GF-D8 (cell line): ENCODE measurements at places on chromosomes 7 and 10.

DNA sequence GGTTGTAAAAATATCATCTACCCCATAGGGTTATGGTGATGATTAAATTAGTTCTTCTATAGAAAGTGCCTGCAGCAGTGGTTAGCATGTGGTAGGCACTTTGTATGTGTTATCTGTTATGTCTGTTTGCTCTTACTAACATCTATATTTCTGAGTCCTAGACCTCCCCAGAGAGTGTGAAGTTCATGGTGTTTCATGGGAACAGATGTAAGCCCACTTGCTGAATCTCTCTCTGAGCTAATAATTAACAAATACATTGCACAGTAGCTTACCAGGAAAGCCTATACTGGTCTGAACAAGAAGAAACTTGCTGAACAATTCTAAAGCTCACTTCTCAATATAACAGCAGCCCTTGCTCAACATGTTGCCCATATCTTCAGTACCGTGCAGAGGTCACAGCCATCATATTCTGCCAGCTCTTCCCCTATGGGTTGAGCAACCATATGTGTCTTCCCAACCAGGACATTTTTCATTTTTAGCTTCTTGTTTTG is 100.1 kb downstream of the NPSR1 start:
- no peak for DNase-seq

DNA sequence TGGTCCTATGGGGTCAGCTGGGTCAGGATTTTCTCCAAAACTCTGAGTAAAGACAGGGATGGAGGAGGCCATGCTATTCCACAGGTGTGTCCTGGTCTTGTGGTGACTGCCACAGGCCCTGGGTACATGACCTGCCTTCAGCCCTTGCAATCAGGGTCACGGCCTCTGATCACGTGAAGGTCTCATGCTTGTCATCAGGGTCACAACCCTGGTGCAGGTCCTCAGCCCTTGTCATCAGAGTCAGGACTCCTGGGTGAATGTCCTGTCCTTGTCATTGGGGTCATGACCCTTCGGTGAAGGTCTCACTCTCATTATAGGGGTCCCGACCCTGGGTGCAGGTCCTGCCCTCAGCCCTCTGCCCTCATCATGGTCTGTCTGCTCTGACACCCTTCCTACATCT is 21.9 kb upstream of the TBRG4 start:
- DNase-seq, result no peak

- DNase-seq, result no peak
Measured at GRCh38 chr10:29543715-29544114, 91.1 kb downstream of the SVIL start.

- DNase-seq, result no peak
Measured at GRCh38 chr7:152341039-152341913, 94.5 kb downstream of the KMT2C start.

DNA sequence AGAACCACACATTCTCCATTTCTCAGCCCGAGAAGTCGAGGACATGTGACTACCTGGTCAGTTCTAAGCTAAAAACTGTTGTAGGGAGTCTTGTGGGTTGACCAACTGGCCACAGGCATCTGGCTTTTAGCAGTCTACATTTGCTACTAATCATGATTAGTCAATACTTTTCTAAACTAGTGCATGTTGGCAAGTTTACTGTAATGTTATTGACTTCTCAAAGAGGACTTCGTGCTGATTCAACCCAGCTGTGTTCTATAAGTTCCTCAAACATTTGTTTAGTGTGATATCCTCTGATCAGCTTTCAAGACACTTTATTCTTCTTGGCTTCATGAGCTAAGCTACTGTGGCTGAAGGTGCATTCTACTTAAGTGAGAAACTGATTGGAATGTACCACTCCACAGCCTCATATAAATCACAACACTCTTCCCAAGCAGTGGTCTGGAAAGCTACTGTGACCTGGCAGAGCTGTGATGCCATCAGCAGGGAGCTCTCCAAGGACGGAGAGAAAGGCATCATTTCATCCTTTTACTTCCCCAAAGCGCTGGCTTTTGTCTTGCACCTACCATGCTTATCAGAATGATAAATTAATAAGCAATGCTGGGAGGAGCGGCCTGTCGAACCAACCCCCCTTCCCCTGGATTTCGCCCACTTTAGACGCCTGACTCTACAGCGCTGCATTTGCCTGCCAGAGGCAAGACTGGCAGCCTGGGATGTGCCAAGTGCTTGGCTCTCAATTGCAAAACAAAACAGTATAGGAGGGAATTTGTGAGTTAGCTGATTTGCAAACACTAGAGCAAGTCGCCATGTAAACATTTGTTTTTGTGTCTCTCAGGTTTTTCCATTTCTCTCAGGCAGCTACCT is 206.7 kb upstream of the PLXNA4 start:
- DNase-seq, result no peak

DNA sequence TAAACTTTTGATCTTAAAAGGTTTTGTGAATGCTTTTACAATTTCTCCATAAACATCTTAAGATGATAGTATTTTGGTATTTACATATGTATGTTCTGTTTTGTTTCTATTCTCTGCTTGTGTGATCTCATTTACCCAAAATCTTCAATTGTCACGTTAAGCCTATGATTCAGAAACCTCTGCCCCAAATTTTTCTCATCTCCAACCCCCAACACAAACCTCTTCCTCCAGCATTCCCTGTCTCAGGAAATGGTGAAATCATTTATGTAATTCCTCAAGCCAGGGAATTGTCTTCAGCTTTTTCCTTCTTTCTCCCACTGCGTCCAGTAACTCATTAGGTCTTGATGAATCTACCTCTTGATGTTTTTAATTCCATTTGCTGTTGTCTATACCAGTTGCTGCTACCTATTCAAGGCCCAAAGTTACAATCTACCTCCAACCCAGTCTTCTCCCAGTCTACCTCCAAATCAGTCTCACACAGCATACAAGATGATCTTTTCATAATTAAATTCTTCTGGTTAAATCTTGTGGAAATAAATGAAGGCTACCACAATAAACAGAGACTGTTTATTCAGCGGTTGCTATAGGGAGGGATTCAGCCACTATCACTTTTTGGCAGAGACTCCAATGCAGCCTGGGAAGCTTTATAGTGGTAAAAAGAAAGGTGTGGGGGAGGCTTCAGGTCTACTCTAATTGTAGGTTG is 5.8 kb downstream of the CFAP69 start:
- DNase-seq, result no peak

DNA sequence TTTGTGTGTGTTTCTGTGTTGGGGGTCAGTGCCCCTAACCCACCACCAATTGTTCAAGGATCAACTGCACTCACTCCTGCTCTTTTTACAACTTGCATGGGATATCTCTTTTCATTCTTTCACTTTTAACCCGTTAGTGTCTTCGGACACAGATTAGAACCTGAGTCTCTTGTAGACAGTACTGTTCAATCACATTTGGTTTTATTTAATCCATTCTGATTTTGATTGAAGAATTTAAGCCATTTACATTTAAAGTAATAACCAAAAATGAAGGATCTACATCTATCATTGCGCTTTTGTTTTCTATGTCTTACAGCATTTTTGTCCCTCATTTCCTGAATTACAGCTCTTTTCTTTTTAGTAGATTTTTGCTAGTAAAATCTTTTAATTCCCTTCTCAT is 43.6 kb downstream of the ZNF248 start:
- no peak for DNase-seq

DNA sequence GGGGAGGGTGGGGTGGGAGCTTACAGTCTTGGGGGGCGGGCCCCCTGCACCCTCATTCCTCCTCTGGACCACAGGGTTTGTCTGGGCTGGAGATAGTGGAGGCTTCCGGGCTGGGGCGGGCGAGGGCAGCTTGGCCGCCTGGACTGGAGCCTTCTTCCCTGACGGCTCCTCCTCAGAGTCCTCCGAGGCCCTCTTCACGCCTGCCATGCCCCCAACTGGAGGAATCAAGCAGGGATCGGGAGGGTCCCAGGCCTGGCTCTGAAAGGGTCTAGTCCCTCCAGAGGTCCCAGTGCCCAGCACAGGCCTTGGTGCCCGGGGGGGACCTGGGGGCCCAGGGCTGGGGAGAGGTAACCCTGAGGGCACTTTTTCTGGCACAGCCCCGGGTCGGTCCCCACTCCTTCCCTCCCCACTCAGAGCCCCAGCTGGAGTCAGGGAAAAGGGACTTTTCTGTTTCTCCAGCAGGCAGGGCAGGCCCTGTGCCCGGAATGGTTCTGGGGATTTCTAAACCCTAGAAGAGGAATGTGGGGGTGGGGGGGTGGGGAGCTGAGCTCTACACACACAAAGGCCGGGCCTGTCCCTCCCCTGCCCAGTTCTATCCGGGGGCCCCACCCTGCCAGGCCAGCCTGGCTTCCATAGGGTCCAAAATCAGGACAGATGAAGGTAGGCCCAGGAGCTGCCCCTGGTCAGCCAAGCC is 11.6 kb downstream of the MICALL2 start:
- no peak for DNase-seq

GRCh38 chr7:154906201-154906600 is 96.7 kb downstream of the PAXIP1 start:
- no peak for DNase-seq

DNA sequence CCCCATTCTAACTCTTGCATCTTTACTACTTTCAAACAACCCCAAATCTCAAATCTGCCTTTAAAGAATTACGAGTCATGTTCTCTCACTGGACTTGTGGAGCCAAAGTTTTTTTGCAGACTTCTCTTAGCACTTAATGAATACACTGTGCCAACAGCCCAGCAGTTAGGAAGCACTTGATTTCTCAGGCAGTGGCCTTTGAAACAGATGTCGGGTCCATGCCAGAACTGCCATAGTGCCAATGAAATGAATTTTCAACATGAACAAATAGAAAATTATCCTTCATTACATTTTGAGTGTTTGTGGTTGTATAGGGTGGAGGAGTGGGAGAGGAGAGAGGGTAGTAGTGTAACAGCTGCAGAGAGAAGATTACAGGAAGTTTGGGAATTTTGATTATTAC is 5.9 kb downstream of the BORCS7 start:
- DNase-seq, result no peak

- DNase-seq, result peak; percentile 56
Measured at GRCh38 chr7:132654150-132654549, 77.9 kb upstream of the PLXNA4 start.

DNA sequence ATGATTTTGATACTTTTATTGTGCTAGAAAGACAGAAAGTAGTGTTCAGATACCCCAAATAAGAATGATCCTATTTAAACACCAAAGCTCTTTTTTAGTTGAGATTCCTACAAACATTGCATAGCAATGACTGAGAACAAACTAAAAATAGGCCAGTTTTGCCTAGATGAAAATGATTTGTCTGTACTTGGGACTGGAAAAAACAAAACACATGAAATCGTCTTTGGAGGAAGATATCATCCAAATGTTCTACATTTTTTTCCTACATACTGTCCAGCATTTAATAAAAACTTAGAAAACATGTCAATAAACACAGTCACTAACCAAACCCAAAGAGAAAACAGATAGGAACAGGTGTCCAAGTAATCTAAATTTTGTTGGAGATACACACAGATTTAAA is 111.6 kb upstream of the MEOX2 start:
- DNase-seq, result no peak

DNA sequence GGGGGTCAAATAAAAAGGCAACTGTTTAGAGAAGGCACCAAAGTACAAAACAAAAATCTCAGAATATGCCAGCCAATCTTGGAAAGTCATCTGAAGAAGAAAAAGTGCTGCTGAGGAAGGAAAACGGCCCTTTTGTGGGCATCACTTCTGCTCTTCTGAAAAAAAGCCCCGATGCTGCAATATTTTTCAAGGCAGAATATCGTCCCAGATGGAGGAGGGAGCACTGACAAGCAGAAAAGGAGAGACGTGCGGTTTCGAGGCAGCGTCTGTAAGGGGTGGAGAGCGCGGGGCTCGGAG is 959 bp upstream of the ATRNL1 start:
- DNase-seq, result no peak

GRCh38 chr10:79028451-79029010 is 40.2 kb upstream of the ZMIZ1 start:
- no peak for DNase-seq

DNA sequence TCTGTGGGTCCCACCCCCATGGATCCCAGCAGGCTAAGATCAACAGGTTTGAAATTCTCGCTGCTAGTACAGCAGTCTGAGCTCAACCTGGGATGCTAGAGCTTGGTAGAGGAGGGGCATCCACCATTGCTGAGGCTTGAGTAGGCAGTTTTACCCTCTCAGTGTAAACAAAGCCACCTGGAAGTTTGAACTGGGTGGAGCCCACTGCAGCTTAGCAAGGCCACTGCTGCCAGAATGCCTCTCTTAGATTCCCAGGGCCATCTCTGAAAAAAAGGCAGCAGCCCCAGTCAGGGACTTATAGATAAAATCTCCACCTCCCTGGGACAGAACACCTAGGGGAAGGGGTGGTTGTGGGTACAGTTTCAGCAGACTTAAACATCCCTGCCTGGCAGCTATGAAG is 190.0 kb upstream of the CACNA2D1 start:
- DNase-seq, result no peak

DNA sequence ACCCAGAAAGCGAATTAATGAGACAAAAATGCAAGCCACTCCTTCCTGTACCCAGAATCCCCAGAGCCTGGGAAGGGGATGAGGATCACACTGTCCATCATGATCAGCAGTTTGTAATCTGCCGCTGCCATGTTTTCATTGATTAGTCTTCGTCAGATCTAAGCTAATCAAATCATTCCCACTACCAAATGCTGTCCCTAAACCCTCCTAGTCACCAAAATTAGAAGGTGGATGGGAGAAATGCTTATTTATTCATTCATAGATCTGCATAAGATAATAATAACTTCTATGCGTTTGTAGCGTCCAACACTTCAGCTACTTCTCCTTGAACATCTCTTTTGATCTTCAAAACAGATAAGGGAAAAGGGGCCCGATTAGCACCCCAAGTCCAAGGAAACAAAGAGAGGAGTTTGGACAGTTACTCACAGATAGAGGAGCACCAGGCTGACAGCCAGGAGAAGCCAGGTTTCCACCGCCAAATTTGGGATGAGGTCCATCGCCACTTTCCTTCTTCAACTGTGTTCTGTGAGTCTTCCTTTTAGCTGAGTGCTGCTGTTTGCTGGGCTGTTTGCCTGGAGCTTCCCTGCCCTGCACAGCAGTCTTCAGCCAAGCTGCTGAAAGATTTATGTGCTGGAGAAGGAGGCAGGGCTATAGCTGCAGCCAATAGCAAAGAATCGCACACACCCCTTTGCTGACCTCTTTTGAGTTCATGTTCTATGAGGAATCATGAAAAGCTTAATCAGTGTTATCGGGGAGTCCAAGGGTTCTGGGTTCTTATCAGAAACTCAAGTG is at the start of gene CYP3A5:
TSS of gene CYP3A5 (minus strand) at position 597 of the 792 bp plus-strand sequence. CDS start at position 497, 100 bp downstream.
- no peak for DNase-seq

- DNase-seq, result peak; percentile 64
Measured at GRCh38 chr10:91909117-91909677, at the start of gene FGFBP3. Gene FGFBP3 (minus strand): TSS chr10:91909486. CDS start chr10:91908969, 517 bp downstream.

DNA sequence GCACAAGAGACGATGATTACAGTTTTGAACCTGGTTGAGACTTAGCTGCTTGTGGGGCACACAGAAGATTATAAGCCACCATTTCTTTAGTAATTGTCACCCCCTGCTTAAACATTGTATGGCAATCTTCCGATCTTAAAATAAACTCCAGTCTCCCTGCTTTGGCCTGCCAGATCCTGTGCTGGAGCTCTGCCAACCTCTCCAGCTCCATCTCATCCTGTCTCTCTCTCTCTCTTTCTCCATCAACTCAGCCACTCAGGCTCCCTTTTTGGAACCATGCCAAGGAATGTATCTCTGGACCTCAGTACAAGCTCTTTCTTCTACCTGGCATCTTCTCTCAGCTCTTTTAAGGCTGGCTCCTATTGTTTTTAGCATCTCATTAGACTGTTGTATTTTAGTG is 1053.2 kb downstream of the REEP3 start:
- no peak for DNase-seq
